Urinary bladder (tissue), 4 donors: ENCODE measurements at places on chromosomes 1 and 21. TPM values are rescaled to one million over a fixed set of nuclear protein-coding genes. Genes with fewer than 3 reads are reported as not detected.

SYT14 gene
- polyA plus RNA-seq = 0.05 TPM

C8B gene
- polyA plus RNA-seq = 0.19 TPM

ELOVL1 gene
- polyA plus RNA-seq = 108 TPM

DNA sequence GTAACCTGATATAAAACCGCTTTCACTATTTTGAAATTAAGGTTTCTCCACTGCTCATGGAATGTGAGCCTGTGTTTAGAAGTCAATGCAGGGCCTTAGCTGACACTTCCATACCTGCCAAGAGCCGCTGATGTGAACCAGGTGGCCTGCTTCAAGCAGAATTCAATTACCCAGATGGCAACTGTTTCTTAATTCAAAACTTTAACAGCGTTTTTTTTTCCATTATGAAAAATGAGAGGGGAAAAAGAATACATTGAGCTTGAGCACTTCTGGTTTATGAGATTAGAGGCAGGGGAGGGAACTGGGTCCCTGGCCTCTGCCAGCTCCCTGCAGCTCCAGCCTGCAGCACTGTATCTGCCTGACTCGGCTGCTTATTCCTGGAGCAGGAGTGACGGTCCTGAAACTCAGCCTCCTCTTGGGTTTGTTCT, 7.7 kb upstream of the ATP1A1 start:
- DNase-seq = no peak

DNA sequence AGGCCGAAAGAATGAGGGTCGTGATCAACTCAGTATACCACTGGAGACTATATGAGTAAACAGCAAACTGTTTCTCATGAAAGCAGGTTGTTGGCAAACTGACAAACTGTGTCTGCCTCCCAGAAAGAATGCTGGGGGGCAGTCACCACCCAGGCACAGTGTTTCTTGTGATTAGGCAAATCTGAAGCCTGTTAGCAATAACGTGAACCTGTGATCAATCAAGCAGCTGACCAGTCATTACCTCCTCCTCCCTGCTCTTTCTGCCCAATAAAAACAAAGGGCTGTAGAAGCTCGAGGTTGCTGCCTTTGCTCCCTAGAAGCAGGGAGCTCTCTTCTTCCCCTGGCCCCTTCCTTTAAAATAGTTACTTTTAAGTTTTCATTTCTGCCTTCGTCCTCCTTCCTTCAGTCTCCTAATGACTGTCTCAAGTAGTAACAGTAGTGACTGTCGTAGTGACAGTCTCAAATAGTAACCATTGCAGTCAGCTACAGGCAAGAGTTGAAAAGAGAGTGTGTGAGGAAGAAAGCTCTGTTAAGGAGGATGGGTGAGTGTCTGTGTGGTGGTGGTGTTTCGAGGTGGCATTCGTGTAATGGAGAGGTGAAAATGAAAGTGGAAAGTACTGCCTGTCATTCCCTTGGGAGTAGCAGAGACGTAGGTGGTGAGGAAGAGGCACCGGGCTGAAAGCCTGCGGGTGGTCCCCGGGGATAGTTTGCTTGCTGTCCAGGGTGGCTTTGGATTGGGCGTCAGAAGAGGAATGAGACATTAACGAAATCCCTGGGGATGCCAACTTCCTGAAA, 14.5 kb downstream of the HHAT start:
- DNase-seq = no peak

GRCh38 chr1:1072299-1072848, 1.7 kb downstream of the RNF223 start:
- no peak for DNase-seq
